ENCODE measurements at places on chromosomes 7 and 10. TPM values are rescaled to one million over a fixed set of nuclear protein-coding genes. Genes with fewer than 3 reads are reported as not detected.

Gene EVX1
- total RNA-seq: not detected

Gene PDE6C
- not detected for total RNA-seq

Gene CALML5
- not detected for total RNA-seq

Gene GPR85
- total RNA-seq: 1.3 TPM

Gene SAMD9L
- 3.8 TPM for total RNA-seq

Gene PILRA
- total RNA-seq: not detected

Gene DKK1
- total RNA-seq: 403 TPM

Gene PCDH15
- not detected for total RNA-seq

Gene EGFR
- total RNA-seq: 20.3 TPM

Gene RPEL1
- not detected for total RNA-seq

Gene SAP25
- total RNA-seq: not detected

Gene ADCY1
- total RNA-seq: 3.9 TPM

Gene GIMAP2
- total RNA-seq: 8.3 TPM

Gene CNTNAP2
- not detected for total RNA-seq

Gene FBXL13
- total RNA-seq: 0.25 TPM

Gene SMKR1
- total RNA-seq: 0.56 TPM

Gene FAM180A
- total RNA-seq: 6.8 TPM

Gene GFRA1
- total RNA-seq: 47.6 TPM

Gene PLEKHS1
- total RNA-seq: not detected

Gene RHOBTB1
- total RNA-seq: 13.9 TPM

Gene PKD2L1
- not detected for total RNA-seq

Gene NHLRC2
- total RNA-seq: 19.4 TPM

Gene CHST15
- total RNA-seq: 9.8 TPM

Gene MYO3A
- not detected for total RNA-seq

Gene PTER
- total RNA-seq: 32.7 TPM

Gene LEP
- not detected for total RNA-seq
